ENCODE measurements at places on chromosomes 12 and 14.

DNA sequence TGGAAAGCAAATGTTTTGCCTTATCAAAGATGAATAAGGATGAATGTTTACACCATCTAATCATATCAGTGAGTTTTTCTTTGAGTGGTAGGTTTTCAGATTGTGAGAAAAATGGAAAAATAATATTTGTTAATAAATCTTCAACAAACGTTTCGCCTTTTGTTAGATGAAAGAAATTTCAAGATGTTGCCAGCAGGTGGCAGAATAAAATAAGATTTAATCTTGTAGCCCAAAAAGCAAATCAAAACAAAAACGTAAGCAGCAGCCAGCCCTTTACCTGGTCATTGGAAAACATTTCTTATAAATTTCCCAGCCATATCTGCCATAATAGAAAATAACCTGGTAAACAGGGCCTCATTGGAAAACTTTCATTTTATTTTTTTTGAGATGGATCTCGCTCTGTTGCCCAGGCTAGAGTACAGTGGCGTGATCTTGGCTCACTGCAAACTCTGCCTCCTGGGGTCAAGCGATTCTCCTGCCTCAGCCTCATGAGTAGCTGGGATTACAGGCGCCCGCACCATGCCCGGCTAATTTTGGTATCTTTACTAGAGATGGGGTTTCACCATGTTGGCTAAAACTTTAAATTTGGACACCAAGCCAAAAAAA lies 15.4 kb upstream of the TMEM120B start:
- DNase-seq, result peak; percentile 58

- no peak for DNase-seq
Observed at GRCh38 chr12:8630131-8630530, 17.5 kb upstream of the AICDA start.

DNA sequence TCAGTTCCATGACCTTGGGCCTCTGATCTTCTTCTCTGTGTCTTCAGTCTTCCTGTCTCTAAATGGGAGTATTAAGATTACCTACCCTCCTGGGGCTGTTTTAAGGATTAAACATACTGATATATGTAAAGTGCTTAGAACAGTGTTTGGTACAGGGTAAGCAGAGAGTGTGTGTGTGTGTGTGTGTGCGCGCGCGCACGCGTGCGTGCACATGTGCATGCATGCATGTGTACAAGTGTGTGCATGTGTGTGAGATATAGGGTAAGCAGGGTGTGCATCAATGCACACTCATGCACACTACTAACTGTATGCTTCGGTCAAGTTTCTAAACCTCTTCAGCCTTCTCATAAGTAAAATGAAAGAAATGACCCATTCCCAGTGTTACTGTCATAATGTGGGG lies 196.6 kb downstream of the NTF3 start:
- no peak for DNase-seq

DNA sequence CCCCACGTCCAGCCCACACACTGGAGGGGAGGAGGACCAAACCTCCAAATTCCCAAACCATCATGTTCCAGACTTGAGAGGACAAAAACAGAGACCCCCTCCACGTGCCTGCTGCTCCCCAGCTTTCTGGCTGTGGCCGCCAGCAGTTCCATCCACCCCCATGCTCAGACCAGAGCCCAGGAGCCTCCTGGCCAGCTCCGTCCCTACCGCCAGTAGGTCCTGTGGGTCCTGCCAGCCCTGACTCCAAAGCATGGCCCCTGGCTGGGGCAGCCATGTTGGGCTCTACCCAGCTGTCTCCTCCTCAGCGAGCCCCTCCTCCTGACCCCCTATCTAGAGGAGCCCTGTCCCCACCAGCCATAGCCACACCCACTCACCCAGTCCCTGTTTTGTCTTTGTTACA lies 227.3 kb upstream of the RTL1 start:
- DNase-seq, result no peak

- DNase-seq, result no peak
Observed at GRCh38 chr14:90722590-90722989, 93.6 kb downstream of the TTC7B start.

DNA sequence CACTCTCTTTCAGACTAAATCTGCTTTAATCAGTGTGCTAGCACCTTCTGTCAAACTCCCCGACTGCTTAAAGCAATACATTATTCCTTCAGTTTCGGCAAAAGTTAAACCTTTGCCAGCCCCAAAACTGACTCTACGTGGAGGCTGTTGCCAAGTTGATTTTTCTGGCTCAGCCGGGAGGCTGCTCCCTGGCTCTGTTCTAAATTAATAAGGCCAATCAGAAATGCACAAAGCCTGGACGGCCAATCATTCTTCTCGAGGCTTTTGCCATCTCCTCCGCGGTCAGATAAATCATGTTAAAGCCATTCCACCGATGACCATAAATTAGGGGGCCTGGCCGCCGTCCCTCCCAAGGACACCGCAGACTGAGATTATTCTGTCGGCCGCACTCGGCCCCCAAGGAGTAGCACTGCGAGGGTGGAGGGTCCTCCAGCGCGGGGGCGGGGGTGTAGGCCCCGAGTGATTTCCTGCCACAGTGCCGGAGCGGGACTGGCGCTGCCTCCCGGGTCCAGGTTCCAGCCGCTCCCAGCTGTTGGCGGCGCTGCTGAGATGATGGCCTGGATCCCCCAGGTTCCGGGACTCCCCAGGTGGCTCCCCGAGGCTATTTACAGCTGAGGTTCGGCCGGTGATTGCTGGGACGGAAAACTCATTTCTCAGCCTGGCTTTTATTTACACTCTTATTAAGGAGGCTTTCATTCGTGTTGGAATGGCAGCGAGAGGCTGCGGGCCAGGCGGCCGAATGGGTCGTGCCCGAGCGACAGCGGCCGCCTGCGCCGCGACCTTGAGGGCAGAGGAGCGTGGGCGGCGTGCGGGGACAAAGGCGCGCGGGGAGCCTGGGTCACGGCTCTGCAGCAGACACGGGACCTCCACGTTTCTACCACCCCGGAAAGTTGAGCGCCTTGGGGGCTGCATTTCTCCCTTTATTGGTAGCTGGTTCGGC lies 165.1 kb downstream of the MON2 start:
- DNase-seq, result peak; percentile 61

GRCh38 chr14:65600742-65601141 lies 188.2 kb downstream of the FUT8 start:
- DNase-seq, result no peak

DNA sequence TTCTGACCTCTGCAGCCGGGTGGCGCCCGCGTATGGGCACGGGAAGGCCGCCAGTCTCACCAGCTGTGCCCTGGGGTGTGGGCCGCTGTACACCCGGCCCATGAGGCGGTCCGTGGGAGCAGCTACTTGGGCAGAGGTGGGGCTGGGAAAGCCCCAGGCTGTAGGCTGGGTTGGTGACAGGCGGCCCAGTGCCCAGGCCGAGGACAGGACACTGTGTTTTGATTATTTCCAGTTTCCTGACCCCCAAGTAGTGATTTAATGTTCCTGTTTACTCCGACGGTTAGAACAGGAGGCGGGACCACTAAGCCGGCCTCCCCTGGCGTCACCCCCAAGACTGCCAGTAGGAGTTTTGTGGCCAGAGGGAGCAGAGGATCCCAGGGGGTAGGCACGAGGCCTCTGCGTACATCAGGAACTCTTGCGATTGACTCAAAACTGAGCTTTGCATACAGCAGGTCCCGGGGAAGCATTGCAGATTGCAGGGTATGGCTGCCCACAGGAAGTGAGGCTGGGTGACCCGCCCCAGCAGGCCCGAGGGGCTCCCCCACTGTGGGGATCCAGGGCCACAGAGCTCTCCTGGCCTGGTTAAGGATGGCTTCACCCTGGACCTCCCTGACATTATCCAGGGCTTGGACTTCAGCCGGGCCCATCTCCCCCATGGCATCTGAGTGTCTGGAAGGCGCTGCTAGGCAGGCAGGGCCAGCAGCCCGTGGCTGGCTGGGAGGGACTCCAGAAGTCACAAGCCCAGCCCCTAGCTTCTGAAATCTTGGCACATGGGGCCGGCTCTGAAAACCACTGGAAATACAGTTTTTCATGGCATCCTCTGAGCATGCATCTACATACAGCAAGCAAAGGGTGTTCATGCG lies 42.5 kb upstream of the DIO3 start:
- DNase-seq, result no peak

DNA sequence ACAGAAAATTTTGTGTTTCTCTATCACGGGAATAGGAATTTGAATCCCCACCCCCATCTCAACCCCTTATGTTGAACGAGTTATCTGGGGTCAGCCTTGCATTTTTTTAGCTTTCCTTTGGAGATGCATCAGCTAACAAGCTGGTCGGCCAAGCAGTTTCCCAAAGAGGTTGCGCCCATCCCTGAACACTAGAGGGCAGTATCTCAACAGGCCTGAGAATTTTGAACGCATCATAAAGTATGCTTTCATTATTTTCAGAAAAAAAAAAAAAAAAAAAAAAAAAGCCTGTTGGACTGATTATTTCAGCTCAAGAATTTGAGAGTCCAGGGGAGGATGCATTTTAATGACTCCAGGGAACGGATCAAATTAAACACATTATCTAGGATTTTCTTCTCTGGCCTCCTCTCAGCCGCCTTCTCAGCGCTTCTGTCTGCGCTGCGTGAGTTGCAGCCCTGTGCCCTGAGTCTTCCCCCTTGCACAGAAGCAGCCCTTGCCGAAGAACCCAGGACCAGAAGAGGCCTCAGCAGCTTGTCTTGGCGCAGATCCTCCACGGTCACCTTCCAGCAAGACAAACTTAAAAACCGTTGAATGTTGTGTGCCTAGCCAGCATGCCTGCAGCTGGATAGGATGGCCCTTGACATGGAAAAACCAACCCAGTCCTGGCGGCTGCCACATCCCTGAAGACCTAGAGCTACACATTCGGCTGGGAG lies 76.6 kb upstream of the GZMB start:
- peak; percentile 46 for DNase-seq

DNA sequence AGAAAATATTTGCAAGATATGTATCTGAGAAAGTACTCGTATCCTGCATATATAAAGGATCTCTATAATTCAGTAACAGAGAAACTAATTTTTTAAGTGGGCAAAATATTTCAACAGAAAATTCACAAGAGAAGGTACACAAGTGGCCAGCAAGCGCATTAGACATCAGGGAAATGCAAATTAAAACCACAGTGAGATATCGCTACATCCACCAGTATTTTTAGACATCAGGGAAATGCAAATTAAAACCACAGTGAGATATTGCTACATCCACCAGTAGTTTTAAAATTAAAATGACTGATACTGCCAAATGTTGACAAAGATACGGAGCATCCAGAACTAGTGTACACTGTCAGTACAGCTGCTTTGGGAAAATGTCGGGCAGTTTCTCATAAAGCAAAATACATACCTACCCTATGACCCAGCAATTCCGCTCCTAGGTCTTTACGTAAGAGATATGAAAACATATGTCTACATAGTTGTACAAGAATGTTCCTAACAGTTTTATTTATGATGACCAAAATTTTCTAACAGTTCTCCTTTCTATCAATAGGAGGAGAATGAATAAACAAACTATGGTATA lies 2.8 kb upstream of the KCNK13 start:
- DNase-seq, result no peak

- DNase-seq, result peak; percentile 34
Observed at GRCh38 chr12:120849765-120850164, 54.4 kb downstream of the SPPL3 start.

GRCh38 chr14:50794068-50794645 lies 36.8 kb downstream of the NIN start:
- DNase-seq, result no peak

GRCh38 chr12:124403273-124403672 lies 108.4 kb downstream of the RFLNA start:
- DNase-seq, result no peak

- no peak for DNase-seq
Observed at GRCh38 chr14:89292579-89293313, 124.3 kb downstream of the FOXN3 start.

- DNase-seq, result no peak
Observed at GRCh38 chr14:91216731-91217226, 27.7 kb downstream of the GPR68 start.

GRCh38 chr12:43444940-43445564 lies 107.0 kb downstream of the ADAMTS20 start:
- peak; percentile 60 for DNase-seq
